Lower lobe of right lung (tissue), 2 donors: ENCODE measurements at places on chromosomes 4 and X.

DNA sequence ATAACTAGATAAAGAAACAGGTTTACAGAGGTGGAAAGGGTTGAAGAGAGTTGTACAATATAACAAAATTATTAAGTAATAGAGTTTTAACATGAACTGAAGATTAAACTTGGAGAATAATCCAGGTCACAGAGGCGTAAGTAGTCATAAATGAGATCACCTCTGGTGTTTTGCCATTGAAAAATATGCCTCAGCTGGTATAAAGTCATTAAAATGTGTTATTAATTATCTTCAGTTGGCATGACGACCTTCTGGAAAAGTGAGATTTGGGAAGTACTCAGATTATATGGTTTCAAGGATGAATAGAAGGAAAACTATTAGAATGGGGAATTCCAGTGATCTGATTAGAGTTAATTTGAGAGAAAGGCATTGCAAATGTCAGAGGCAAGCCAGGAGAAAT lies 237.5 kb upstream of the ANXA10 start:
- DNase-seq = no peak

GRCh38 chrX:153557618-153558355 lies 40.3 kb downstream of the ATP2B3 start:
- DNase-seq = no peak

- DNase-seq = no peak
Measured at GRCh38 chr4:152680988-152681603, 1.3 kb upstream of the TMEM154 start.

GRCh38 chrX:119072744-119073143 lies at the start of gene CT47C1:
TSS of gene CT47C1 (plus strand) at chrX:119072993. CDS start at chrX:119073226, 233 bp downstream.
- no peak for DNase-seq

DNA sequence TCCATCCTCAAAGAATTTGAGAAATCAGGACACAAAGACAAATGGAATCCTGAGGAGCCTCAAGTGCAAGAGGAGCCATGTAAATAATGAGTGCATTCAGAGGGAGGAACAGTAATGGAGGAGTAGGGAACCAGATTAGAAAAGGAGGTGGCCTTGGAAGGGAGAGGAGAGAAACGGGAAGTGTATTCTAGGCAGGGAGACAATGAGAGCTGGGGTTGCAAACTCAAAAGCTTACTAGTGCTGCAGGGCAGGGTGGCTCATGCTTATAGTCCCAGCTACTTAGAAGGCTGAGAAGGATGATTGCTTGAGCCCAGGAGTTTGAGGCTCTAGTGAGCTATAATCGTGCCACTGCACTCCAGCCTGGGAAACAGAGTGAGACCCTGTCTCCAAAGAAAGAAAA lies 113.2 kb upstream of the LSM6 start:
- no peak for DNase-seq

DNA sequence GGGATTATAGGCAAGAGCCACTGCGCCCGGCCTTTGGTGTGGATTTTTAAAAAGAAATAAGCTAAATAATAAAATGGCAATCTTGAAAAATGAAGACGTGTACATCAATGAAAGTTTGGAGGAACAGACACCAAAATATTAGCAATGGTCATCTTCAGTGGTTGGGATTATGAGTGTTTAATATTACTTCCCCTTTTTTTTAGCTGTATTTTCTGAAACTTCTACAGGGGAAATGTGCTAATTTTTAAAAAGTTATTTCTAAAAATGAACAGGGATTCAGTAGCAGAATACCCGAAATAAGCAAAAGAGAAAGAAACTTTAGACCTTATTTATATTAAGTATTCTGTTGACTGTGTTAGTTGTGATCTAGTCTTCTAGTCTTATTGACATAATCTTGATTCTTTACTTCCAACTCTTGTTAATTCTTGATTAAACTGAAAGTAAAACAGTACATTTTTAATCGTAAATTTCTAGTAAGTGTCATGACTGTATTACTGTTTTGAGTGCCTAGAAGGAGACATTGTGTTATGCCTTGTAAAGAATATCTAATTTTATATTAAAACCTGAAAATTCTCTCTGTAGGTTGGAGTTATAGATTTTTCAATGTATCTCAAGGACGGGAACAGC lies 51.3 kb downstream of the RUFY3 start:
- no peak for DNase-seq

DNA sequence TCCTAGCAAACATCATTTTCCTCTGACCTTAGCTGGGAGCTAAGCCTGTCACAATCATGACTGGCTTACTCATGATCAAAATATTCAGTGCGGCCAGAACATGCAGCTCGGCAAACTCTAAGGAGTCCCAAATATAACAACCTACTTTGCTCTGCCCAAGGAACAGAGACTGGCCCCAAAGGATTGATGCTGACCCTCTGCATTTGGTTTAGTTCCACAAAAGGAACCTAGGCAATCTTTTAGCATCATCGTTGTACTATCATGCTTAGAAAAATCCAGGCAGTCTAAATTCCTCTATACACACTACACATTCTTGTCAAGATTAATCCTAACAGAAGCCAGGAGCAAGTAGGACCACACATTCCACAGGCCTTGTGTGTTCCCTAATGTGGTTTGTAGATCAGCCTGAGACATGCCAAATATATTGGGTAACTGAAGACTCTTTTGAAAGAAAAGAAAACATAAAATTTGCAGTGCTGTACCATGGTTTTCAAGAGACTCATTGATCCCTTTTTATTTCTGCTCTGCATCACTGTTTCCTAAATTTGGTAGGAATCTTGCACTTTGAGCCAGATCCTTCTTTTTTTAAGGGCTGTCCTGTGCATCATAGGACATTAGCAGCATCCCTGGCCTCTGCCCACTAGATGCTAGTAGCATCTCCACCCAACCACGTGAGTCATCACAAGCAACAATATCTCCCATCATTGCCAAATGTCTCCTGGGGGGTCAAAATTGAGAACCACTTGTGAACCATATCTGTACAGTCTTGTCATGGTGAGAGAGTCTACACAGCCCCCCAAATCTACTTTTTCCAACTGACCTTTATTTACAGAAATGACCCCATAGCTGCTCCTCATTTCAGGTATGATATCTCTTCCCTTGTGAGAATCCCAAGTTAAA lies 17.6 kb upstream of the CC2D2A start:
- DNase-seq = no peak

DNA sequence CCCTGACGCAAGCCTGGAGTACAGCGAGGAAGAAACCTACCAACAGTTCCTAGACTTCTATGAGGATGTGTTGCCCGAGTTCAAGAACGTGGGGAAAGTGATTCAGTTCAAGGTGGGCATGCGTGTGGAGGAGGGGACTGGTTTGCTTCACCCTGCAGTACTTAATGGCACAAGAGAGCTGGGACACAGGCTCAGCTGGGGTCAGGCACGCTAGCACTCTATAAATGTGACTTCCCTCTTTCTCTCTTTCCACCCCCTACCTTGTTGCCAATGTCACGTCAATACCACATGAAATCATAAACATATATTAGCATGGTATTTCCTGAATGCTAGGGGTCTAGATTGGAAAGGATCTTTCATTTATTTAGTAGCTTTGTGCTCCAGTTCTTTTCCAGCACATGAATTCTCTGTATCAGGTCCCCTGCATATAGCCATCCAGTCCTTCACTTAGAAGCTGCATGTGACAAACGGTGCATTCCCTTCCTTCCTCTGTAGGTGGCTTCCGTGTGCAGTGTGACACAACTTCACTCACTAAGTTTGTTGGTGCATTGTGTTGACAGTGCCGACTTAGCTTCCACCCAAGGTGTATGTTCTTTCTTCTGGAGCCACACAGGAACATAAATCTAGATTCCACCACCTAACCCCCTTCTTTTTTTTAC lies 25.6 kb downstream of the ZRSR2 start:
- no peak for DNase-seq

- no peak for DNase-seq
Measured at GRCh38 chr4:127400731-127401346, 231.9 kb upstream of the INTU start.

DNA sequence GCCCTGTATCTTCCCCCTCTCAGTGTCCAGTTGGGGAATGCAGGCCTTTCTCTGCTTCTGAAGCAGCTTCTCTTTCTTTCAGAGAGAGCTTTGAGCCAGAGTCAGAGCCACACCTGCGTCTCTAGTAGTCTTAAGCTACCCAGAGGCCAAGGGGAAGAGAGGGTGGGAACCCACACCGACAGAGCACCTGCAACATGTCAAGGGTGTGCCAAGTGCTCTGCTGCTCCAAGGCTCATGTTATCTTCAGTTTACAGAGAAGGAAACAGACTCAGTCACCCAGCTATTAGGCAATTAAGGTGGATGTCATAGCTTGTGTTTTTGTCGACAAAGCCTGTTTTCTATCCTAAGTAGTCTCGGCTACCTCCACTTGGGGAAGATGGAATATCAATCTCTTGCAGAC lies 22.7 kb upstream of the RNF212 start:
- peak; percentile 59 for DNase-seq

- DNase-seq = no peak
Measured at GRCh38 chr4:98624642-98625041, 33.8 kb downstream of the TSPAN5 start.

- no peak for DNase-seq
Measured at GRCh38 chr4:182451441-182451840, 208.2 kb downstream of the TENM3 start.

GRCh38 chrX:10597871-10598270 lies 22.5 kb downstream of the MID1 start:
- no peak for DNase-seq
